Lung microvascular endothelial cell (primary cell): ENCODE measurements at places on chromosomes 16 and 17. TPM values are rescaled to one million over a fixed set of nuclear protein-coding genes. Genes with fewer than 3 reads are reported as not detected.

Gene TMEM256
- 141 and 232 TPM in 2 replicates for total RNA-seq

Gene CBFA2T3
- total RNA-seq, result not detected in 2 replicates

Gene MYO1D
- total RNA-seq, result 56.3 and 57.8 TPM in 2 replicates

Gene UBALD2
- 6.3 and 8.3 TPM in 2 replicates for total RNA-seq

Gene PRAC1
- not detected in 2 replicates for total RNA-seq

Gene CCL23
- total RNA-seq, result 0.65 and 0.99 TPM in 2 replicates

Gene POLR2A
- 56.0 and 70.0 TPM in 2 replicates for total RNA-seq

Gene CCL22
- total RNA-seq, result not detected in 2 replicates

Gene CRHR1
- total RNA-seq, result not detected in 2 replicates

Gene PKMYT1
- total RNA-seq, result 0.99 and 2.0 TPM in 2 replicates

Gene MMP2
- total RNA-seq, result 14.1 and 24.4 TPM in 2 replicates

Gene HES7
- 0.22 TPM in 1 of 2 replicates, not detected in the other for total RNA-seq

Gene RMI2
- total RNA-seq, result 0.99 and 2.8 TPM in 2 replicates

Gene CCL14
- total RNA-seq, result 3.9 and 4.6 TPM in 2 replicates

Gene GUCY2D
- not detected in 2 replicates for total RNA-seq

Gene EPOP
- total RNA-seq, result 0.40 and 0.87 TPM in 2 replicates

Gene GPR139
- total RNA-seq, result not detected in 2 replicates

Gene CD300E
- total RNA-seq, result not detected in 2 replicates

Gene HEATR9
- not detected in 2 replicates for total RNA-seq

Gene BIRC5
- total RNA-seq, result 10.3 and 50.3 TPM in 2 replicates

Gene TVP23A
- not detected in 2 replicates for total RNA-seq

Gene FGF11
- 0.20 and 0.22 TPM in 2 replicates for total RNA-seq

Gene ATP6V0D1
- total RNA-seq, result 92.1 and 95.2 TPM in 2 replicates

Gene SOX8
- 0.22 and 0.60 TPM in 2 replicates for total RNA-seq

Gene CMTM4
- total RNA-seq, result 5.4 and 7.6 TPM in 2 replicates

Gene TRPV2
- 23.2 and 29.4 TPM in 2 replicates for total RNA-seq

Gene ENPP7
- total RNA-seq, result not detected in 2 replicates

Gene CCL5
- total RNA-seq, result 0.20 and 0.65 TPM in 2 replicates

Gene SLC12A3
- not detected in 2 replicates for total RNA-seq

Gene ADAD2
- total RNA-seq, result not detected in 2 replicates

Gene TPPP3
- total RNA-seq, result 0.22 TPM in 1 of 2 replicates, not detected in the other
